ENCODE measurements at places on chromosomes 4 and X. TPM values are rescaled to one million over a fixed set of nuclear protein-coding genes. Genes with fewer than 3 reads are reported as not detected.

ZXDA gene
- polyA plus RNA-seq, result 0.20 TPM

PAK3 gene
- 0.04 TPM for polyA plus RNA-seq

AKAP4 gene
- not detected for polyA plus RNA-seq

TLR10 gene
- polyA plus RNA-seq, result 0.16 TPM

H2BW2 gene
- polyA plus RNA-seq, result not detected

IL3RA gene
- polyA plus RNA-seq, result 2.2 TPM

TMEM255A gene
- 0.10 TPM for polyA plus RNA-seq

HHIP gene
- polyA plus RNA-seq, result not detected

TLR1 gene
- polyA plus RNA-seq, result 1.2 TPM

SMPX gene
- 0.41 TPM for polyA plus RNA-seq

PAGE4 gene
- polyA plus RNA-seq, result 0.11 TPM

LRCH2 gene
- polyA plus RNA-seq, result 0.35 TPM

ERVMER34-1 gene
- polyA plus RNA-seq, result 0.90 TPM

NLRP2B gene
- not detected for polyA plus RNA-seq
